Thyroid gland (tissue), 4 donors: ENCODE measurements at places on chromosomes 4 and X. TPM values are rescaled to one million over a fixed set of nuclear protein-coding genes. Genes with fewer than 3 reads are reported as not detected.

GRCh38 chrX:7191681-7192110 lies 43.7 kb upstream of the PUDP start:
- H3K27ac ChIP-seq, result no peak overlapping the region
- H3K4me1 ChIP-seq, result no peaks in the 10 kb centered on the region
- H3K36me3 ChIP-seq, result no peaks in the 10 kb centered on the region
- no peak overlapping the region for H3K4me3 ChIP-seq
- DNase-seq, result no peak

DNA sequence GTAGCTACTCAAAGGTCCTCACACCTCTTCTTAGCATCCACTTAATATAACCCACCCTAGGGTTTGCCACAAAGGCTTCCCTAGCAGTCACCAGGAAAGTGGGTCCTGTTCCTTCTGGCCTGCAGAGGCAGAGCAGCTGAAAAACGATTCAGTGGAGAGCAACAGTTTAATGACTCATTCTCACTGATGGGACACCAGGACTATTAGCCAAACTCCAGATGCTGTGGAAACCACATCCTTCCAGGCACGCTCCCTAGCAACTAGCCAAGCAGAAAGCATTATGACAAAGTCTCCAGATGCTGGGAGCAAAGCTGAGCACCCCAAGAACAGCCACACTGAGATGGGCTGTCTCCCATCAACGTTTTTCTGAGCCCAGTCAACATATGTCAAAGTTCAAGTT lies 30.3 kb upstream of the UTP14A start:
- no peaks in the 10 kb centered on the region for H3K27me3 ChIP-seq
- H3K36me3 ChIP-seq, result no peaks in the 10 kb centered on the region
- H3K4me1 ChIP-seq, result no peaks in the 10 kb centered on the region
- no peak overlapping the region for H3K4me3 ChIP-seq
- no peak overlapping the region for H3K27ac ChIP-seq

The MID1 gene
- total RNA-seq, result 11.9 TPM

DNA sequence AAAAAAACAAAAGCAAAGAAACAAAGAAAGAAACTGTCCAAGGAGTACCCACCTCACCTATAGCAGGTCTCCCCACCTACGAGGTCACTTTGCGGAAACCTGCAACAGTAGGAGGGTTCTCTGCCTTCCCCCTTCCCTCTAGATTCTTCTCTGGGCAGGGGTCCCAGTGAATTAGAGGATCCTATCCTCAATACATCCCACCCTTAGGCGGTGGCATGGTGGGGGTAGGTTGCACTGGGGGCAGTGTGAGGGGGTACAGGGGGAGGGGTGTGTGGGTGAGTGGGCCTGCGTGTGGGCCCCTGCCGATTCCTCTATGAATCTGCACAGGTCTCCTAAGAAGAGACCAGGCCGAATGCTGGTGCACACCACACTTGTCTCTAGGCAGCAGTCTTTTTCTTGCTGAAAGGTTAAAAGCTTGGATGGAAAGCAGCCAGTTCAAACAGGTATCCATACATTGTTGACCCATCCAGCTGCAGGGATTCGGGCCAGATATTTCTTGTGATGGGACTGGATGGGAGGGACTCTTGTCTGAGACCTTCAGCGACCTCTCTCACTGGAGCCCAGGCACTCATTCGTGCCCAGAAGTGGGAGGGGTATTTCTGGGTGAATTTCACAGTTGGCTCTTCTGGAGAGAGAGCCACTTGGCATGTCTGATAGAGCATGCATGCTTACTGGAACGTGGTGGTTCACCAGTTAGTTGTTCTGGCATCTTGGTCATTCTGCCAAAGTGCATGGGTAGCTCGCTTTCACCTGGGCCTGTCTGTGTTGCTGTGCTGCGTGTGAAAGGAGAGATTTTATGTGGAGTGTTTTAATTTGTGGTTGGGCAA lies 65.6 kb downstream of the NBDY start:
- peak; percentile 67 for DNase-seq
- no peaks in the 10 kb centered on the region for H3K36me3 ChIP-seq
- peaks cover 22% of the 10 kb centered on the region for H3K4me1 ChIP-seq
- H3K27me3 ChIP-seq, result no peaks in the 10 kb centered on the region
- H3K27ac ChIP-seq, result no peak overlapping the region
- H3K4me3 ChIP-seq, result no peak overlapping the region

DNA sequence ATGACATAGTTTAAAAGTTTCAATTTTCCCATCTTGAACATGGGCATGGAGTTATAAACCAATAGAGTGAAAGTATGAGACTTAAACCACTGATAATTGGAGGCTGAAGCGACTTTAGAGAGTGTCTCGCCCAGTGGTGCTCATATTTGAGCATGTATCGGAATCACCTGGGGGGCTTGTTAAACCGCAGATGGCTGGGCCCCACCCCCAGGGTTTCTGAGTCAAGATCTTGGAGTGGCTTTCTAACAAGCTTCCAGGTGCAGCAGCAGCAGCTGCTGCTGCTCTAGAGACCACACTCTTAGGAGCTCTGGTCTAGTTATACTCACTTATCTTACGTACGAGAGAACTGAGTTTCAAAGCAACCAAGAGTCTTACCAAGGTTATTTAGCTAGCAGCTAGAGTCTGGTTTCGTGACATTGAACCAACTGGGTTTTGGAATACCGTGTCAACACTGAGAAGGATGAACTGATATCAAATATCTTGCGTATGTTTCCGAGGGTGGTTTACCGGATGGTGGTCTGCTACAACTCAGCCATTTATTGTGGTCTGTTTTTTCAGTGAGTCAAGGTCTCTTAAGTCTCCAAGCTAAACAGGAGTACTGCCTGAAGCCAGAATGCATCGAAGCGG lies 5.9 kb downstream of the PHEX start:
- no peak for DNase-seq
- no peak overlapping the region for H3K4me3 ChIP-seq
- no peaks in the 10 kb centered on the region for H3K4me1 ChIP-seq
- no peaks in the 10 kb centered on the region for H3K27me3 ChIP-seq
- H3K27ac ChIP-seq, result no peak overlapping the region
- H3K36me3 ChIP-seq, result no peaks in the 10 kb centered on the region

The SPANXB1 gene
- total RNA-seq, result not detected

GRCh38 chrX:39627257-39627656 lies 470.5 kb downstream of the BCOR start:
- no peak for DNase-seq
- H3K27me3 ChIP-seq, result no peaks in the 10 kb centered on the region
- no peak overlapping the region for H3K4me3 ChIP-seq
- H3K27ac ChIP-seq, result no peak overlapping the region
- H3K36me3 ChIP-seq, result no peaks in the 10 kb centered on the region

DNA sequence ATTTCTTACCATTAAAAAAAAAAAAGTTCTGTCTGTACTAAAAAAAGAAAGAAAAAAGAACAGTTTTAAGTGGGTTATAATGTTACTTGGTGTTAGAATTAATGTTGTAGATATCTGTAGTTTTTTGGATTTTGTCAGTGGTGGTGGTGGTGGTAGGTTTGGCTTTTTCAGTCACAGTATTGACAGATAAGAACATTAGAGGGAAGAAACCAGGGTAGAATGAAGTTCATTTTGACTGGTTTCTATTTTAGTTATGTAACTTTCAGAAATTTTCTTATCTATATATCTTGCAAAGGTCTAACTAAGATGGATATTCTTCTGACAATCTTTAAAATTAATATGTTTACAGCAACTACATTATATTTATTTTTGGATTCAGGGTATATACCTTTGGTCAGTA lies 105.4 kb downstream of the FBXW7 start:
- no peaks in the 10 kb centered on the region for H3K27me3 ChIP-seq
- H3K4me1 ChIP-seq, result peaks cover 7% of the 10 kb centered on the region
- H3K27ac ChIP-seq, result no peak overlapping the region
- H3K36me3 ChIP-seq, result no peaks in the 10 kb centered on the region

The GATB gene
- 32.5 TPM for total RNA-seq

The DSPP gene
- total RNA-seq, result 0.13 TPM

DNA sequence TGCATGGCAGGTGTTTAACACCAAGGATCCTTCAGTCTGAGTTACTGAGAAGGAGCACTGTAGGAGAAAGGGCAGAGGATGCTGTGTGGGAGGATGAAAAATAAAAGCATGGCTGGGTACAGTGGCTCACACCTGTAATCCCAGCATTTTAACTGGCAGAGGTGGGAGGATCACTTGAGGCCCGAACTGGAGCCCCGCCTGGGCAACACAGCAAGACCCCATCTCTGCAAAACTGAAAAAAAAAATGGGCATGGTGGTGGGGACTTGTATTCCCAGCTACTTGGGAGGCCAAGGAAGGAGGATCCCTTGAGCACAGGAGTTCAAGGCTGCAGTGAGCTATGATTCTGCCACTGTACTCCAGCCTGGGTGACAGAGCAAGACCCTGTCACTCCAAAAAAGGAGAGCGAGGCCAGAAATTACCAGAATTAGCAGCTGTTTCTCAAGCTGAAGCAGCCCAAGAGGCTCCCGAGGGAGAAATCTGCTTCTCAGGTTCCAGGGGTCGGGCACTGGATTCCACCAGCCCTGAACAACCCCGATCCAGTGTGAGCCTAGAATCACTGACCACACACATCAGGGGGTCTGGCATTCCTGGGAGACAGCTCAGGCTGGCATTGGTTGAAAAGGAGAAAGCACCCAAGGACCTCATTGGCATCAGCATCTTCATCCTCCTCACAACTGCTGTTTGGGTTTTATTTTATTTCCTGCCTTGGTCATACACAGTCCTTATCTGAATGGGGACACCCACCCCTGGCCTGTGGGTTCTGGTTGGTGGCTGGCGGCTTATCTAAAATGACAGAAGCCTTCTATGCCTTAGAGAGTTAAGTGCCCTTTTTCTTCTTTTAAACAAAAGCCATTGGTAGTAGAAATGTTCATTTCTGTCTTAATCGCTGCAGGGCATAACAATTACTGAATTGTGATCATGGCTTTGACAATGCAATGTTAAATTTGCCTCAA lies 66.3 kb upstream of the TRIM2 start:
- no peaks in the 10 kb centered on the region for H3K36me3 ChIP-seq
- H3K27ac ChIP-seq, result no peak overlapping the region
- no peaks in the 10 kb centered on the region for H3K4me1 ChIP-seq

DNA sequence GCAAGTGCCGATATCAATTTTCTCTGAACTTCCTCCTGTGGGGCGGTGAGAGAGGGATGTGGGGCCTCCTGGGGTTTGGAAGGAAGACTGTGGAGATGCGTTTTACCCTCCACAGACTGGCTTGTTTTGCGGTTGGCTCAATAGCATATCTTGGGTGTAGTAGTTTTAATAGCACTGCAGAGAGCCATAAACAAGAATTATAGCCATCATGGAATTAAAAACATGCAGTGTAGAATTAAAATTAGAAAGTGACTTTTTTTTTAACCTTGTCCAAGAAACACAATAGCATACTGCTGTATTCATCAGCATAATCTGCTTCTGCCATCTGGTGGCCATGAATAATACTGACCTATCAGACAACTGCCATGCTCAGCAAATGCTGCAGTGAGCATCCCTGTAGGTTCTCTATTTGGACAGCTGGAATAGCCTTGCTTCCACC lies 47.3 kb upstream of the SCML1 start:
- no peaks in the 10 kb centered on the region for H3K4me1 ChIP-seq
- DNase-seq, result peak; percentile 34
- H3K27me3 ChIP-seq, result no peaks in the 10 kb centered on the region
- H3K4me3 ChIP-seq, result no peak overlapping the region
- H3K27ac ChIP-seq, result no peak overlapping the region

DNA sequence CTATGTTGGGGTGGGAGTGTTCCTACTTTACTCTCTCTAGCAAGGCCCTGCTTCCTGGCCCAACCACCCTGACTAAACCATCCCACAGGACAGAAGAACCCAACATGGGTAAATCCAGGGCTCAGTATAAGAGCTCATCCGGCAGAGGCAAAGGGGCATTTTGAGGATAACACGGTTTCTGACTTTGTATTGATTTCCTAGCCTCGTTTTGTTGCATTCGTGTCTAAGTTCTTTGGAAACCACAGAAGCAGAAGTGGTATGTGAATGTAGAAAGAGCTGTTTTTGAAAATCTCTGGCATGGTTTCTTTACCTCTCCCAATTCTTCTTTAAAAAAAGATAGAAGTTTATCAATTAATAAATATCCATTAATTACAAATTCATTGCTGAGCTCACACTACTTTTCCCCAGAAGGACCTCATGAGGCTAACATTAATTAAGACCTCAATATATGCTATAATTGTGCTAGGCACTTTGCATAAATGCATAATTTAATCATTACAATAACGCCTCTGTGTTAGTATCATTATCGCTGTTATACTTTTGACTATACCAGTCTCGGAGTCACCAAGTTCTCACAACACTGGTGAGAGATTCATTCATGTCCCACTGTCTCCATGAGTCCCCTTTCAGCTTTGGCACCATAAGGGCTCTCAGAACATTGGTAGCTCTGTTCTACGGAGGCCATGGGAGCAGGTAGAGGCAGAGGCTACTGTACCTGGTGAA lies 5.8 kb upstream of the CLNK start:
- H3K4me1 ChIP-seq, result no peaks in the 10 kb centered on the region
- DNase-seq, result no peak
- no peak overlapping the region for H3K27ac ChIP-seq
- H3K27me3 ChIP-seq, result no peaks in the 10 kb centered on the region

The TCEAL6 gene
- 0.33 TPM for total RNA-seq

The CT45A5 gene
- total RNA-seq, result not detected

GRCh38 chr4:13511101-13511500 lies 27.0 kb upstream of the RAB28 start:
- no peak overlapping the region for H3K27ac ChIP-seq
- H3K36me3 ChIP-seq, result no peaks in the 10 kb centered on the region
- no peaks in the 10 kb centered on the region for H3K27me3 ChIP-seq

GRCh38 chr4:85808104-85808503 lies 333.2 kb downstream of the ARHGAP24 start:
- no peaks in the 10 kb centered on the region for H3K4me1 ChIP-seq
- no peaks in the 10 kb centered on the region for H3K27me3 ChIP-seq
- H3K27ac ChIP-seq, result no peak overlapping the region
- no peak overlapping the region for H3K4me3 ChIP-seq

The NALF2 gene
- total RNA-seq, result 26.1 TPM

The SYNPO2 gene
- total RNA-seq, result 30.2 TPM

The CSN1S1 gene
- not detected for total RNA-seq

- H3K27ac ChIP-seq, result no peak overlapping the region
- H3K4me3 ChIP-seq, result no peak overlapping the region
- H3K36me3 ChIP-seq, result no peaks in the 10 kb centered on the region
- no peaks in the 10 kb centered on the region for H3K4me1 ChIP-seq
- H3K27me3 ChIP-seq, result no peaks in the 10 kb centered on the region
These were observed 19.6 kb upstream of the IQCM start for GRCh38 chr4:149835280-149835679.

DNA sequence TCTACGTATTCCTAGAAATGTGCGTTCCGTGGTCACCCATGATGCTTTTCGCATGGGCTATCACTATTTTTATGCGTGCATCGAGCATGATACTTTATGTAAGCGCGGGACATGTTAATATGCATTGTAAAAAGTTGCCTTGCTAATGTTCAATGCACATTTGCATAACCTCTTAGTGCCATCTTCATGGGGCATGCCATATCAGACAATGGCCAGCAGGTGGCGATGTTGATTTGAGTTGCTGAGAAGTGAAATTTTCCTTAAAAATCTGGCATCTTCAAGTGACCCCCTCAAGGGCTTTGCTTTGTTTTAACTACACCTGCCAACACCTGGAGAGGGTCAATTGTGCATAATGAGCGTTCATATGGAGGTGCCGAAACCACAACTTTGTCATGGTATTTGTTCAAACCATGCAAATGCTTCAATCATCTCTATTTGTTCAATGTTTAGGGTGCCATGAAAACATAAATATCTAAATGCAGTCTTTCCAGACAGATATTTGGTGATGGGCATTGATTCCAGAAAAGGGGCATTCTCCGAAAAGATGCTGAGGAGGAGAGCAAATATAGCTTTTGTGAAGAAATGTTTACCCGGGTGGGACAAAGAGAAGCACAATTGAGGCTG lies 833.9 kb upstream of the PRKX start:
- H3K27me3 ChIP-seq, result no peaks in the 10 kb centered on the region
- DNase-seq, result peak; percentile 16
- no peaks in the 10 kb centered on the region for H3K4me1 ChIP-seq
- no peaks in the 10 kb centered on the region for H3K36me3 ChIP-seq
